Left forelimb (tissue), 1 donor: ENCODE measurements at places on chromosomes 3 and 15.

DNA sequence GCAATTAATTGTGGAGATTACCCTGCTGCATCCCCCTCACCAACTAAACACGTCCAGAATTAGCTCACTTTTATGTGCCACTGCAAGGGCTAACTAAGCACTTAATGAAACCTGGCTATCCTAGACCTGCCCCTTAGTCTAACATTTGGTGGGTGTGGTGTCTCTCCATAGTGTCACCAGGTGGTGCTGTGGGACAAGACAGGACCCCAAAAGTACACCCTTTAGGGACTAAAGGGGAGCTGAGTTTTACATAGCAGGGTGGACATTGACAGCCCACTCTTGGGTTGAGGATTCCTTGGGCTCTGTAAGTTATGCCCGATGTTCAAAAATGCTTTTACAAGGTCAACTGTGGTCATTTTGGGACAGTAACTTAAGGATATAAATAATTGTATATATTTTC lies 5.7 kb downstream of the DUT start:
- DNase-seq, result no peak

DNA sequence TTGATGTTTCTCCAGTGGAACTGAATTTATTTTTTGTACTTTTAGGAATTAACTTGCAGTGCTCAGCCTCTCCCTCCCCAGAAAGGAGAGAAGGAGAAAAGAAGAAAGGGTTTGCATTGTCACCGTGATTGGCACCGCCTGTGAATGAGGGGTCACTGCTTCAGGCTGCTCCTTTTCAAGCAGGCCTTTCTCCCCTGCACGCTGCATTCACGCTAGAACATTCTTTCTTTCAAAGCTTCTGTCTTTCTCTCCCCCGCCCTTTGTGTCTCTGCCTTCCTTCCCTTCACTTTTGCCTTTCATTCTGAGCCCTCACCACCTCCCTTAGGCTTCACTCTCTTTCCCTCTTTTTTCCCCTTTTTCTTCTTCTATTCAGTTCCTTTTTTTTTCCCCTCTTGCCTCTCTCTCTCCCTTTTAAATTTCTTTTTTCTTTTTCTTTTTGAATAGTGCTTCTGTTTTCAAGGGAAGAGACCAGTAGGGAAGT lies 42.4 kb downstream of the ZNF710 start:
- DNase-seq, result no peak

GRCh38 chr15:42727750-42728381 lies 9.1 kb downstream of the CDAN1 start:
- no peak for DNase-seq

- no peak for DNase-seq
These were observed 49.1 kb upstream of the SATB1 start for GRCh38 chr3:18474202-18474601.

GRCh38 chr3:41419809-41420208 lies 220.5 kb downstream of the CTNNB1 start:
- DNase-seq, result no peak

GRCh38 chr3:128170866-128171516 lies 17.7 kb downstream of the EEFSEC start:
- peak; percentile 79 for DNase-seq

DNA sequence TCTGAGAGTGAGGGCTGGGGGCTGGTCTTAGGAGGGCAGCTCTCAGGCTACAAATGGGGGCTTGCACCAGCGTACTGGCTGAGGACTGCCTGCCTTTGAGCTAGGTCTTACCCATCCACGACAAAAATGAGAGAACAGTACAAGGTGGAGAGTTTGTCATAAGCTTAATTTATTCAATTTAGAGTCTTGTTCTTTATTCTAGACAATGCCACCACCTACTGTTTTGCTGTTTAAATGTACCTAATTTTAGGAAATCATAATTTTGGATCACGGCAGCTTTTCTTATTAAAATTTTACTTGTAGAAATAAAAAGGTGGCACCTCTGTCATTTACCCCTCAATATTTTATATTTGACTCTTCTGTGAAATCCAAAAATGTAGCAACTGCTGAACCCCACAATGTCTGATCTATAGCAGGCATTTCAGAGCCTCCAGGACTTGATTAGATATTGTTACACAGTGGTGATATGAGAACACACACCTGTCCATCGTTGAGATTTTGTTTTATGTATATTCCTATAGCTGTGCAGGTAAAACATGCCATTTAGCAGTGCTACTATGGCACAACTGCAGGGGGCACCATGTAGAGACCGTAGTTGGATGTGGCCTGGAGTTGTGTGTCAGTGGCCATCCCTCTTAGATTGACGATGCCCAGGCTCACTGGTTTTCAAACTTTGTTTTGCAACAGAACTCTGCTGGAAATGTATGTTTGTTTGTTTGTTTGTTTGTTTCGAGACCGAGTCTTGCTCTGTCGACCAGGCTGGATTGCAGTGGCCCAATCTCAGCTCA lies 88.6 kb downstream of the SLCO3A1 start:
- DNase-seq, result no peak

DNA sequence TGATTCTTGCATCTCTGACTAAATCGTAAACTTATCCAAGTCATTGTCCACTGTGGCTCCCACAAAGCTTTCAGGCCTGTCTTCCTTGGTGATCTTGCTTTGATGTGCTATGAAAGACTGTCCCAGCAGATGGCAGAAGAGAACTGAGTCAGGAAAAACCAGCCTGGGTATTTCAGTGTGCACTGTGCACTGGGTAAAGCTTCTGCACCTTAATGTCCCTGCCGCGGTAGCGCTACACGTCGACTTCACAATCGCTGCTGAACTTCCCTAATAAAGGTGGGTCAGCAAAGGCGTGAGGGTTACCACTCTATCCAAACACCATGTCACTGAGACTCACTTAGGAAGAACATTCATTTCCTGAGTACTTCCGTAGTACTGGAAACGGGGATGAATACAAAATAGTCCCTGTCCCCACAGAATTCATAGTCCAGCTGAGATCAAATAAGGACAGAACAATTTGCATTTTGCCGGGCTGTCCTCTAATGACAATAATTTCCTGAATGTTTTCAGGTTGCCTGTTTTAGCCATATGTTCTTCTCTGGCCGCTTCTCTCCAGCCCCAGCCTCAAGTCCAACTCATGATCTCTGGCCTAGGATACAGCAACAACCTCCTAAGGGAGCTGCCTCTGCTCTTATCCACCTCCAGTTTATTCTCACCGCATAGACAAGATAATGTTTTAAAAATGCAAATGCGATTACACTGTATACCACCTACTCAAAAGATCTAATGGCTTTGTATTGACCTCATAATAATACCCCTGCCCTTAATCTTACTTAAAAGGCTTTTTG lies 83.6 kb upstream of the AKAP13 start:
- peak; percentile 72 for DNase-seq

DNA sequence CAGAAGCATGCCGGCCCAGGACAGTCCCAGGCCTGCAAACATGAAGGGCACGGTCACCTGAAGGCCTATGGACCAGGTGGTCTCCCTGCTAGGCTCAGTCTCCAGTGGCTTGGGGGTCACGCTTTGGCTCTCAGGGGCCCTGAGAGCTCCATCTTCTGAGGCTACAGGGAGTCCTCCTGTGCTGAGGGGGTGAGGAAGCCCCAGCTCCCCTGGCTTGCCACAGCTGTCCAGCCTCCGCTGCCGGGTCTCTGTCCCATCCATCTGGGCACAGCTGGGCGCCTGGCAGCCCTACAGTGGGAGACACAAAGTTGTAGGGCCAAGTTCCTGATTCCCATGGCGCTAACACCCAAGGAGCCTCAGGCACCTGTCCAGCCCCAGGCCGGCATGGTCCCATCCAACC lies 16.0 kb downstream of the SLC41A3 start:
- DNase-seq, result no peak

DNA sequence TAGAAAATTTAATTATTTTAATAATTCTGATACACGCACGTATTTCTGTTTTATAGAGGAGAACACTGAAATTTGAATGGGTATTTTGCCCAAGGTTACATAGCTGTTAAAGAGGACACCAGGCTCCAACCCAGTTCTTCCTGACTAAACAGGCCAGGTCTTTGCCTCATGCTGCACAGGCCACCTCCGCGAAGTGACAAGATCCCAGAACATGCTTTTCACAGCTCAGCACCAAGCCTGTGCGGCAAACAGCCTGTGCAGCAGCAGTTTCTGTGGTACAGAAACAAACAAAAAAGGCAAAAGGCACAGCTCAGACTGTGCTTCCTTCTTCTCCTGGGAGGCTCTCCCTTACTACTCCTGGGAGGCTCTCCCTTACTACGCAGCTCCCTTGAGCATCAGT lies 6.5 kb downstream of the FOXL2 start:
- no peak for DNase-seq
